ENCODE measurements at places on chromosomes 11 and 22.

DNA sequence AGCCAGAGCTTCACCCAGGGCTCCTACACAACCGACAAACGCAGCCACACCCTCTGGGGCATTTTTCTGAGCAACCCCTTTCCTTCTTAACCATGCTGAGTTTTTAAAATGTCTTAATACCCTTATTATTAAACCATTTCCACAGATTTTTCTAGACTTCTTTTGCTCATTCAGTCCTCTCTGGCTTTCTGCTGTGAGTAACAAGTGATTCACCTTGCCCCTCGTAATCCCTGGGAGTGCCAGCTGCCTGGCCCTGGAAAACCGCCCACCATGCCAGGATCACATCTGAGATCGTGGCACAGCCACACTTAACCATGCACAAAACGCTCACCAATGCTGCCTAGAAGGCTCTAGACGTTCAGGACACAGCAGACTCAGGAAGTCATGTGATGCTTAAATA lies 25.4 kb downstream of the YPEL1 start:
- DNase-seq = no peak

GRCh38 chr11:72573072-72573854 lies 101.0 kb downstream of the PDE2A start:
- DNase-seq = no peak

GRCh38 chr11:3981084-3981633 lies 113.4 kb upstream of the RRM1 start:
- no peak for DNase-seq

DNA sequence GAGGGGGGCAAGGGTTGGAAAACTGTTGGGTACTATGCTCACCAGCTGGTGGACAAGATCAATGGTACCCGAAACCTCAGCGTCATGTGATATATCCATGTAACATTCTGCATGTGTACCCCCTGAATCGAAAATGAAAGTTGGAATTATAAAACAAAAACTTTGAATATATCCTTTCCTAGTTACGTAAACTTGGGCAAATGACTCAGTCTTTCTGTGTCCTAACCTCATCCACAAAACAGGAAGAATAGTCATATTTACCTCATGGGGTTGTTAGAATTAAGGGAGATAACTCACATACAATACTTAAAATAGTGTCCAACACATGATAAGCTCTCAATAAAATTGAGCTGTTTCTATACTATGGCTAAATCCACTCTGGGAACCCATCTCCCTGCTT lies 620.1 kb upstream of the KIRREL3 start:
- DNase-seq = no peak

DNA sequence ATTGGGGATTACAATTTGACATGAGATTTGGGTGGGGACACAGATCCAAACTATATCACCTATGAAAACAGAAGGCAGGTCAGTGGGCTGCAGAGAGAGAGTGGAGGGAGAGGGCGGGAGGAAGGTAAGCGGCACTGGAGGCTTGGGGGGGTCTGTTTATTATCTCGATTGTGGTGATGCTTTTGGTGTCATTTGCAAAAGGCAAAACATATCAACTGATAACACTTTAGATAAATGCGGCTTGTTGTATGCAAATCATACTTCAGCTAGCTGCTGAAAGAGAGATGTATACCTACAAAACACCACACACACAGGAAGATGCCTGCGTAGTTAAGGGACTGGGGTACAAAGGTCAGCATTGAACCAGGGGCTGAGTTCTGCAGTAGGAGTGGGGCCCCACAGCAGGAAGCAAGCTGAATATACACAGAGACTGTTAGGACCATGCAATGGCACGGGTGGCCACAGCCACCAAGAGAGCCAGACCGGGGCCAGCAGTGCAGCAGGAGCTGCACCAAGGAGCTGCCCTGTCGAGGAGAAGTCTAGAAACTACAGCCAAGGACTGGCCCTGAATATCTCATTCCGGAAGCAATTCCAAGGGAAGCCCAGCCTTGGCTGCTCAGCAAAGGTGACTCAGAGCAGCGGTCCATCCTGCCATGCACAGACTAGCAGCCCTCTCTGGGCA lies 23.8 kb upstream of the TOLLIP start:
- no peak for DNase-seq

Data from activated CD4-positive, alpha-beta T cell treated with anti-CD3 and anti-CD28 coated beads, Interleukin-2, amount 50 U/mL, for 4 hours (primary cell).